ENCODE measurements at places on chromosomes 1 and 21. TPM values are rescaled to one million over a fixed set of nuclear protein-coding genes. Genes with fewer than 3 reads are reported as not detected.

The PTGFRN gene
- 35.9 TPM for total RNA-seq

The CYP4B1 gene
- not detected for total RNA-seq

The GPR25 gene
- total RNA-seq, result not detected

The GPR61 gene
- total RNA-seq, result 0.30 TPM

The KIFAP3 gene
- total RNA-seq, result 22.9 TPM

The PLPPR5 gene
- not detected for total RNA-seq

The IL19 gene
- total RNA-seq, result not detected

The SFN gene
- total RNA-seq, result 23.1 TPM

The FCRL1 gene
- total RNA-seq, result not detected
